ENCODE measurements at places on chromosomes 2 and 18. TPM values are rescaled to one million over a fixed set of nuclear protein-coding genes. Genes with fewer than 3 reads are reported as not detected.

ST6GAL2 gene
- polyA plus RNA-seq, result not detected

NYAP2 gene
- polyA plus RNA-seq, result not detected

COL6A3 gene
- 0.56 TPM for polyA plus RNA-seq

RMND5A gene
- polyA plus RNA-seq, result 11.0 TPM

POTEE gene
- polyA plus RNA-seq, result 0.21 TPM

GKN2 gene
- polyA plus RNA-seq, result not detected

- peak overlapping the region; percentile 89 for H3K27ac ChIP-seq
- peaks cover 22% of the 10 kb centered on the region for H3K4me1 ChIP-seq
- peak overlapping the region; percentile 86 for H3K4me3 ChIP-seq
- no peak for DNase-seq
These were observed 619 bp upstream of the FAM168B start for GRCh38 chr2:131093696-131094462.

DNA sequence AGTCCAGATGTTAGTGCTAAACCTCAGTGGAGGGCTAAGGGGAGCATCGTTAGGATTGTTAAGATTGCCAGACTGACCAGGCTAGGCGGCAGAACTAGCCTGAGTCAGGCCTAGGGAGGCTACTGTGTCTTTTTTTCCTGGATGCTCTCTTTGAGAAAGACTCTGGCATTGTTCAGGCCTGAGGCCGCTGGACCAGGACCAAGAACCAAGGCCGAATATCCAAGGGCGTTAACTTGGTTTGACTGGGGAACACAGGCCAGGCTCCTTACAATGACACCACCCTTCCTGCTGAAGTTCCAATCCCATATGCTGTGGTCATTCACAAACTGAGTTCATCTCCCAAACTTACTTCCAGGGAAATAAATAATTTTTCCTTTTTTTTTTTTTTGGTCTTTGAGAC lies 10.6 kb downstream of the HTRA2 start:
- no peak overlapping the region for H3K4me3 ChIP-seq
- H3K27me3 ChIP-seq, result no peaks in the 10 kb centered on the region
- H3K36me3 ChIP-seq, result no peaks in the 10 kb centered on the region
- DNase-seq, result no peak
- H3K27ac ChIP-seq, result no peak overlapping the region
- H3K4me1 ChIP-seq, result no peaks in the 10 kb centered on the region

DNA sequence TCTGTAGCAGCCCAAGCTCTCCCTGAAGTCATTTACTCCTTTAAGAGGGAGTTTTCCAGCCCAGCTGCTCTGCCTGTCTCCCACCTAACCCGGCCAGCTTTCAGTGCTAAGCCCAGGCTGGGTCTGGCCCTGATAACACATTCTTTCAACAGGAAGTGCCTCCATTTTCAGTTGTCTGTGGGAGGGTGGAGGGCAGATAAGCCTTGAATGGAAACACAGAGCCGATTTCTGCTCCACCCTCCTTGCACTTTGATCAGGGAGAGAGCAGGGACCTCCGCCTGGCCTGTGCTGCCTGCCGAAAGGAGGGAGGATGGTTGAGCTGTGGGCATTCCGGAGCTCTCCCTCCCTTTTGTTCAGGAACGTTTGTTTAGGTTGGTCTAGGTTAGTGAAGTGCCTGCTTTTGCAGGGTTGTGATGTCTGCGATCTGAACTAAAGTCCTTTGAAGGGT lies 24.8 kb downstream of the GATA6 start:
- H3K4me1 ChIP-seq, result no peaks in the 10 kb centered on the region
- peaks cover 4% of the 10 kb centered on the region for H3K27me3 ChIP-seq

GRCh38 chr2:89833780-89834117 lies 1142.3 kb downstream of the RPIA start:
- DNase-seq, result no peak
- H3K36me3 ChIP-seq, result no peaks in the 10 kb centered on the region
- H3K4me1 ChIP-seq, result no peaks in the 10 kb centered on the region
- H3K27me3 ChIP-seq, result no peaks in the 10 kb centered on the region
- no peak overlapping the region for H3K27ac ChIP-seq

GRCh38 chr2:223019987-223020717 lies 31.8 kb upstream of the KCNE4 start:
- no peak overlapping the region for H3K4me3 ChIP-seq
- no peaks in the 10 kb centered on the region for H3K36me3 ChIP-seq
- no peaks in the 10 kb centered on the region for H3K4me1 ChIP-seq

DNA sequence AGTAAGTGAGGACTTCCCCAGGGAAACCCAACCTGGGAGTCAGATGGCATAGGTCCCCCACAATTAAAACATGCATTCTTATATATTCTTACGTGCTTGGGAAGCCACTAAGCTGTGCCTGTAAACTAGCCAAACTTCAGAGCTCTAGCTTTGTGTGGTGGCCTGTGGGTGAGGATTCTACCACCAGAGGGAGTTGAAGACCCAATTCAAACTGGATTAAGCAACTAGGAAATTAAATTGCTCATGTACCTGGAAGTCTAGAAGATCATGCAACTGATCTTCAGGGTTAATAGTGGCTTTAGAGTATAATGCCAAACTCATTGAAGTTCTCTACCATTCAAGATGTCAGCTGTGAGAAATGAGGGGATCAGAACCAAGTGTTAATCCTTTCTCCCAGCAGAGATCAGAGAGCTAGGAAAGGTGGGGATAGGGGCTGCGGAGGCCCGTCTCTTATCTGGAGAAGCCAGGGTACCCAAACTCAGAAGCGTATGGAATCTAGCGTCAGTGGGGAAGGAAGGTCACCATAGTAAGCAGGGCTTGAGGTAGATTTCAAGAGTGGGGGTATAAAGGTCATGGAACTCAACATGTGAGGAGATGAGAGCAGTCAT lies 53.2 kb upstream of the CCDC85A start:
- H3K27me3 ChIP-seq, result no peaks in the 10 kb centered on the region
- H3K4me1 ChIP-seq, result no peaks in the 10 kb centered on the region
- H3K27ac ChIP-seq, result no peak overlapping the region
- no peak for DNase-seq

DNA sequence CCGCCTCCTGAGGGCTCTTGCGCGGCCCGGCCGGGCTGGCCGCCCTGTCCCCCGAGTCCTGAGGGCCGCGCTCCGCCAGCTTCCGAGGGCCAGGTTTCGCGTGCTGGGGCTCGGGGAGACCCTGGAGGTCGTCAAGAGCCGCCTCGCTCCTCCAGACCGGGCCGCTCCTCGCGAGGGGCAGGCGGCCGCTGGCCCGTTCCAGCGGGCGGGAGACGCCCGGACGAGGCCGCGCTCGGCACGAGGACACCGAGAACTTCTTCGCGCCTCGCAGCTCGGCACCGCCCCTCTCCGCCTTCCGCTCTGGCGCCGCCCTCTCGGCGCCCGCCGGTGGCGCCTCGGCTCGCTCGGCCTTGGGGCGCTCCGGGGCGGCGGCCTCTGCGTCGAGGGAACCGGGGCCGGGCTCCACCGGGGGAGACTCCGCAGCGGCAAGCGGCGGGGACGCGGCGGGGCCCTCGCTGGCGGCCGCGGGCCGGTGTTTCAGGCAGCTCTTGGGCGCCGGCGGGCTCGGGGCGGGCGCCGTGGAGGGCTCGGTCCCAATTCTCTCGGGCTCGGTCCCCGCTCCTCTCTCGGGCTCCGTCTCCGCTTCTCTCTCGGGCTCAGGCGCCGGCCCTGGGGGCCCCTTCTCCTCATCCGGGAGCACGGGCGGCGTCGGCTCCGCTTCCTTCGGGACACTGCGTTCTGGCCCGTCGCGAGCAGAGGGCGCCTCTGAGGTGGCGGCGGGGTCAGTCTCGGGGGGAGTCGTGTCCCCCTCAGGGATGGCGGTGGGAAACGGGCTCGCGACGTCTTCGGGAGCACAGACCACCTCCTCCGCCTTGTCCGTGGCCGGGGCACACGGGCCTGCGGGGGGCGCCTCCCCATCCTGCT lies 91.6 kb upstream of the MGAT4A start:
- peaks cover 20% of the 10 kb centered on the region for H3K4me1 ChIP-seq
- peak overlapping the region; percentile 43 for H3K4me3 ChIP-seq
- H3K27me3 ChIP-seq, result no peaks in the 10 kb centered on the region
- DNase-seq, result peak; percentile 64

GRCh38 chr18:44474591-44474990 lies 206.1 kb upstream of the SETBP1 start:
- no peaks in the 10 kb centered on the region for H3K4me1 ChIP-seq
- no peak overlapping the region for H3K27ac ChIP-seq
- no peaks in the 10 kb centered on the region for H3K36me3 ChIP-seq
- no peaks in the 10 kb centered on the region for H3K27me3 ChIP-seq
- H3K4me3 ChIP-seq, result no peak overlapping the region

- H3K36me3 ChIP-seq, result no peaks in the 10 kb centered on the region
- H3K27me3 ChIP-seq, result no peaks in the 10 kb centered on the region
- no peak for DNase-seq
- H3K4me1 ChIP-seq, result peaks cover 35% of the 10 kb centered on the region
These were observed 100.1 kb downstream of the CABLES1 start for GRCh38 chr18:23235336-23235735.

DNA sequence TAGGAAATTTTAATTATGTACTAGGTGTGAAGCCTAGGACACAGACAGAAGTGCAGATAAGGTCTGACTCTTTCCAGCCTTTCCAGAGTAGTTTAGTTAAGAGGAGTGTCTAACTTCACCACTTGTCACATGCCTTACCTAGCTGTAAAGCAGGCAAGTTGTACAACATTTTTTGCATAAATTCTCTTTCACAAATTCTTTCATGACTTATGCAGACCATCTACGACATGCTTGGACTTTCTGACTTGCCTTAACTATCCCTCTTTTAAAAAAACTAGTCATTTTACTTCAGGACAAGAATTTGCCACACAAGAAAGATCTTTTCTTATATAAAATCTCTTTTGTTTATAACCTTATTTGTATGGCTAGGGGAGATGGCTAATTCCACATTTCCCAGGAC lies 1273.6 kb upstream of the SLC39A10 start:
- no peaks in the 10 kb centered on the region for H3K36me3 ChIP-seq
- DNase-seq, result no peak
- no peaks in the 10 kb centered on the region for H3K4me1 ChIP-seq
- no peak overlapping the region for H3K4me3 ChIP-seq
- no peaks in the 10 kb centered on the region for H3K27me3 ChIP-seq

GRCh38 chr2:138502255-138503086 lies 901 bp downstream of the SPOPL start:
- H3K27me3 ChIP-seq, result no peaks in the 10 kb centered on the region
- peaks cover 44% of the 10 kb centered on the region for H3K4me1 ChIP-seq
- H3K27ac ChIP-seq, result peak overlapping the region; percentile 52
- peak overlapping the region; percentile 40 for H3K4me3 ChIP-seq
- no peaks in the 10 kb centered on the region for H3K36me3 ChIP-seq

- H3K36me3 ChIP-seq, result no peaks in the 10 kb centered on the region
- no peak overlapping the region for H3K27ac ChIP-seq
- H3K4me3 ChIP-seq, result no peak overlapping the region
- no peaks in the 10 kb centered on the region for H3K4me1 ChIP-seq
These were observed 80.9 kb upstream of the POU3F3 start for GRCh38 chr2:104772996-104773395.

- peak overlapping the region; percentile 34 for H3K27ac ChIP-seq
- no peaks in the 10 kb centered on the region for H3K36me3 ChIP-seq
- DNase-seq, result peak; percentile 6
These were observed 770 bp downstream of the ZNF396 start for GRCh38 chr18:35376393-35376741.

Data from CD4-positive, alpha-beta memory T cell (primary cell).